ENCODE measurements at places on chromosomes 4 and X.

DNA sequence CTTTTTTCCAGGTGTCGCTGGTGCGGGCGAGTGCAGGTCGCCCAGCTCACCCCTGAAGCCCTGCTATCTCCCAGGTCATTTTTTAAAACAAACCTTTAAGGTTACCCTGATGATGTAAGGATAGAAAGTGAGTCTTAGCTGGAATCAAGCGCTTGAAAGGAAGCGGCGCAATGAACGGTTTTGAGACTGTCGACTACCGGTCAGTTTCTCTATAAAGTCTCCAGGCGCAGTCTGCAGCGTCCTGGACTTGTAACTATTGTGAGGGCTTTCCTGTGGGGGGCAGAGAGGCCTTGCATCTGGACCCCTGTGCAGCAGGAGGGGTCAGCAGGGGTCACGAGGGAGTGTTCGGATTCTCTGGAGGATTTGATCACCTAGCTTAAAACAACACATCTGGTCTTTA is 1.6 kb downstream of the KIT start:
- no peak for DNase-seq

GRCh38 chr4:33658971-33659370 is 2585.3 kb downstream of the ARAP2 start:
- DNase-seq, result no peak

- DNase-seq, result no peak
Measured at GRCh38 chr4:94892051-94892450, 134.3 kb downstream of the BMPR1B start.

- DNase-seq, result no peak
Measured at GRCh38 chr4:174037631-174038030, 245.8 kb downstream of the FBXO8 start.

DNA sequence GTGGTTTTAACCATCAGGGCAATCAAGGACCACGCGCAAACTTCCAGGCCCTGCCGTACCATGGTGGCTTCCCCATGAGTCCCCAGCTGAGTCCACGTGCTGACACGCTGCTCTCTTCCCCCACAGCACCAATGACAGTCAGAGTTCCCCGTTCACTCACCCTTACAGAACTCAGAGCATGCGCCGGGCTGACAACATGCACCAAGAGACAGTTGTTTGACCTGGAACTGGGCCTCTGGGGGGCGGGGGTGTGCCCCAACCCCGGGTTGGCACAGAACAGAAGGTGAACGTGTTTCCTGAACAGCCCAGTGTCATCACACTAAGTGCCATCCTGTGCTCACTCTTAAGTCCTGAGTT is 29.4 kb downstream of the IRF2 start:
- DNase-seq, result peak; percentile 23

GRCh38 chr4:185183622-185184281 is 20.0 kb downstream of the CFAP97 start:
- DNase-seq, result peak; percentile 55

- DNase-seq, result no peak
Measured at GRCh38 chr4:3190549-3190948, 58.4 kb upstream of the MSANTD1 start.

DNA sequence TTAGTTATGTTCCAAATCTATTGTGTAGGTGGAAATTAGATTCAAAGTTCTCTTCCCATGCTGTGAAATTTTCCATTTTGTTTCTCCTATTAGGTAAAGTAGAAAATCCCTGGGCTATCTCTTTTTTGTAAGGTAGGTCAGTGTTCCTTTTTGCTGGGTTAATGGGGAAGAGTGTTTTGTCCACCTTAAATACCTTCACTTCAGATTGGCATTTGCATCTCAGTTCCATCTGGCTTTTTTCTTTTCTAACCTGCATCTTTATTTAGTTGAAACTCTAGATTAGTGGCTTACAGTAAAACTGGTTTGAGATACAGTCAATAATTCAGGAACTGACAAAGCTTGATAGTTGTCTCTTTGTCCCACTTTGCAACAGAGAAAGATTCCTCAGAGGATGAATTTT is 1115.8 kb downstream of the PDHA2 start:
- DNase-seq, result no peak

GRCh38 chr4:129239088-129239487 is 143.1 kb downstream of the C4orf33 start:
- DNase-seq, result no peak

- DNase-seq, result no peak
Measured at GRCh38 chrX:1492421-1493012, 39.8 kb upstream of the ASMTL start.

DNA sequence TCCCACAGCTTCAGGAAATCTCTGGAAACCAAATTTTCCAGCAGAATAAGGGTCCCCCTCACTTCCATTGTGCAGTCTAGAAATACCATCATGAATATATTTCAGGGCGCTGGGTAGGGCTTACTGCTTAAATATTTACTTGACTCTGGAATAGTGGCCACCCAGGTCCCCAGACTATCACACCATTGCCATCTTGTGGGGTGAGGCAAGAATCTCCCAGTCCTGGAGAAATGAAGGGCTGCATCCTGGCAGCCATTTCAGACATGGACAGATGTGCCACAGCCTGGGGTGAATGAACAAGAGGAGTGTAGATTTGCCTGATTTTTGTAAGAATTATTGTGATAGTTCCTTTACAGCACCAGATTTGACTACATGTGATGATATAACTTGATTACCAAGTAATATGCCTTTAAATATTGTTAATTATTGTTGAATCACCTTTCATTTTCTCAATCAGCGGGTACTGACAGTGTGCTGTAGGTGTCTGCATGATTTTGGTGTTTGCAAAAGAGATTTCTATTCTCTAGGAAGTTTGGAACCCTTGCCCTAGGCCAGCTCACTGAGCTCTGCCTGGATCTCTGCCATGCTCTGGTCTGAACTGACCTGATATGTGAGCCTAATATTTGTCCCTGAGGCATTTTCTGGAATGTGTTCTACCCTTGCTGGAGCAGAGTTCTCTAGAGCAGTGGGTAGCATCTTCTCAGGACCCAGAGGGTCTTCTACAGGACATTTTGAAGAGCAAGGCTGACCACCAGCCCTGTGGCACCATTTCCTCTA is 183.4 kb downstream of the KIT start:
- DNase-seq, result no peak

- no peak for DNase-seq
Measured at GRCh38 chr4:99655308-99656081, 2.1 kb downstream of the C4orf54 start.

DNA sequence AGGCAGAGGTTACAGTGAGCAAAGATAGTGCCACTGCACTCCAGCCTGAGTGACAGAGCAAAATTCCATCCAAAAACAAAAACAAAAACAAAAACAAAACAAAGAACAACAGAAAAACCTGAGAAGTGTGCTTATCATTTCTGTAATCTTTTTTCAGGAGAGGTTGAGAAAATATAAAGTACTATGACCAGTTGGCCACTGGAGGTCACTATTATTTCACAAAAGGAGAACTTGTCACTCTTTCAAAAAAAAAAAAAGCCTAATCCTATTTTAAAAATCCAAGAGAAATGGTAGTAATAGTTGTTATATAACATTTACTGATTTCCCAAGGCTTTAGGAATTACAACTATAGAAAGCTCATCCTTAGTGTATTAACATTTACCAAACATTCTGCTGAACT is 24.9 kb upstream of the RNF150 start:
- no peak for DNase-seq

Measured in stimulated activated CD8-positive, alpha-beta memory T cell treated with anti-CD3 and anti-CD28 coated beads, Interleukin-2, amount 100 ng/mL, for 48 hours (primary cell).